Stimulated activated CD4-positive, alpha-beta T cell treated with anti-CD3 and anti-CD28 coated beads, Interleukin-15, amount 100 ng/mL, for 48 hours (primary cell): ENCODE measurements at places on chromosomes 1 and 21.

DNA sequence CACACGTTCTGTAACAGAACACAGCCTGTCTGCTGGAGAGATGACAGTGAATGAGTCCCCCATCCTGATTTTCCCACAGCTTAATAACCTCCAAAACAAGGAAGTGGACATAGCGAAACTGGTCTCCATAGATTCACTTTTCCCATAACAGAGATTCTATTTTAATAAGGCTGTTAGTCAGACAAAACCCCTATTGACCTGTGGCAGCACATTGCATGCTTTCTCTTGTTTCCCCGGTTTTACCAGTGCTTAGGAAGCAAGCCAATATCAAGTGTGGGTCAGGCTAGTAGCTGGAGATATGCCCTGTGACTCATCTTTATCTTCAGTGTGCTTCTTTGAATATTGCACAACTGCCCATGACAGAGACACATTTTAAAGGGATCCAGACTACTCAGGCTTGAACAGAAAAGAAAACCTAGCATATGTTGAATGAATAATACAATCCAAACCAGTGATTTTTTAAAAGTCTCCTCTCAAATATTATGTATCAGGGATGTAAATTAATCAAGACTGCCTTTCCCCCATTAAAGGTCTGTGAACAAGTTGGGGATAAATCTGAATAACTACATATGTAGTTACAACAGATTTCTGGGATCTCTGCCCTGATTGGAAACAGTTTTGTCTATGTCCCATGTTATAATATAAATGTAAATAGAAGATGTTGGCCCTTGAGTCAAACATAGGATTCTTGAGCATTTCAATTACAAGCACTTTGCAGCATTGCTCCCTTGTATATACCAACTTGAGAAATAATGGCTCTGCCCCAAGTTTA, 11.9 kb upstream of the CLDN8 start:
- DNase-seq: no peak

DNA sequence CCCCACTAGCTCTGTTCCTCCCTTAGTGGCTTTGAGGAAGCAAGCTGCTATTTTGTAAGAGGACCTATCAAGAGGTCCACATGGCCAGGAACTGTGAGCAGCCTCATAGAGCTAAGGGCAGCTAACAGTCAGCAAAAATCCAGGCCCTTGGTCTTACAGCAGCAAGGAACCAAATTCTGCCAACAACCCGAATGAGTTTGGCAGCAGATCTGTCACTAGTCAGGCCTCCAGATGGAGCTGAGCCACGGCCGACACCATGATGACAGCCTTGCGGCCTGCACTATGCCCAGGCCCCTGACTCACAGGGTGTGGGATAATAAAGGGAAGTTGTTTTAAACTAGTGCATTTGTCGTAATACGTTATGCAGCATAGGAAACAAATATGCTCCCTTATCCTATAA, 28.0 kb upstream of the H3-3A start:
- DNase-seq: no peak

GRCh38 chr1:193260056-193260745, 73.8 kb upstream of the B3GALT2 start:
- no peak for DNase-seq

DNA sequence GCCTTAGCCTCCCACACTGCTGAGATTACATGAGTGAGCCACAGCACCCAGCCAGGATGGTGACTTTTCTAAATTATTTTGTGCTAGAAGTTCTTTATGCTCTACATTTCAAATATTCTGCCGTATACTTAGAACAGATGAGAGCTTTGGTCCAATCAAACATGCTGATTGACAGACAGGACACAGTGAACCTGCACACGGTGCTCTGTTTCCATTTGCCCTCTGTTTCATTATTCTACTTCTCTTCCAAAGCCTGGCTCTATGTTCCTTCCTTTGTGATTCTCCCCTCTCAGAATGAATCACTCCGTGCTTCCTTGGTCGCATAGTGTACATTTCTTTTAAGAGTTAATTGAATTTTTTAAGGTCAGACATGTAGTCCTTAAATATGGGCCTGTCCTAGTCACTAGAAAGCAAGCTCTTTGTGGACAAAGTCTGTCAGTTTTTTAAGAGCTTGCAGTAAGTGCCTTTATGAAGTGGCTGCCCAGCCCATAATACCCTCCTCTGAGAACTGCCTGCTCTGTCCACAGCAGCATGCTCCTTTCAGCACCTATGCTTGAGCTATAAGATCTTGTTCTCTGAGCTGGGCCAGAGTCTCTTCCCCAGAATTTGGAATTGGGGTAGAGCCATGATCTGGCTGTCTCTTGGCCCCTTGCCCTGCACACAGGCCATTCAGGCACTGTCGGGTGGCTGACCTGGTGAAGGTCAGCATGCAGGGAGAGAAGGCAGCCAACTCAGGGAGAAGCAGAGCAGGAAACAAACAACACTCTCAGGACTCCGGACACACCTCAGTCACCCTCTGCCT, 66.8 kb upstream of the SLC44A3 start:
- no peak for DNase-seq

DNA sequence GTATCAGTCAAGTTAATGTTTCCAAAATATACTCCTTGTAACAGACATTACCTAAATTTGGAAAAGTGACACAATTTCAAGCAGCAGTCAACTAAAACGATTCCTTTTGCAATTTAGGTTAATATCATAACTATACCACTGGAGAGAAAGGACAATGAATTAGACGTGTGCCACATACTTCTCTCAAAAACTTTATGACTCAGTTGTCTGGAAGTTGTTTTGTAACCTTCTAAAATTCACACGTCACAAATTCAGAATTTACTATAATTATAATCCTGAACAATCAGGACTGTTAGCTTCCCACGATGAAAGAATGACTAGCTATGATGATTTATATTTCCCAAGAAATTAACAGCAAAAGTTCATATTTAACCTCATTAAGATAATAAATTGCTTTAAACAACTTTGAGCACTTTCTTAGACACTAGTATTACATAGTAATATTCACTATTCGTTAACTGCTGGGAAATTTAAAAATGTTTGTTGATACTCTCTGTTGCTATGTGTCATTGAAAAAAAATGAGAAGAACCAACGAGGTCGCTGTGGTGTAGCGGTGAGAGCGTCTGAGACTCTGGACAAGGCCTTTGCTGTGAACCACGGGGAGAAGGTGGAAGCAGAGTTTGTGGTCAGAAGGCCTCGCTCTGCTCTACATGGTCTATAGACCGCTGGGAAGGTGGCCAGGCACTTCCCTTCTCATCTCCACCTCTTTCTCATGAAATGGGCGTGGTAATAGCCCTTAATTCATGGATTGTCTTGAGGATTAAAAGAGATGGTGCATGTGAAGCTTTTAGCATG, 27.9 kb upstream of the BATF3 start:
- no peak for DNase-seq

DNA sequence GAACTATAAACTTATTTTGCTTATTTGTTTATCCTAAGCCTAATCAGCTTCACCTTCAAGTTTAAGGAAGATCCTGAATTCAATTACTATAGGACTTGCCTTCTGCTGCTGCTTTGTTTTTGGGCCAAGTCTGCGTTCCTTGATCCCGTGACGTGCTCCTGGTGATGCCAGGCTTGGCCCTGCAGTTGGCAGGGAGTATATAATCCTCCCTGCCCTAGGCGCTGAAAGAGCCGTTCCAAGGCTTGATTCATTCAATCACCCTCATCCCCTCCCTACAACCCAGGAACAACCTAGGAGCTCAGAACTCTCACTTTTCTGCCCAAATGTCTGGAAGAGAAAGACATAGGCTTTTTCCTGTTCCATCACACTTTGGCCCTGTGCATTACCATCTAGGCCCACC, 12.4 kb upstream of the LRRN2 start:
- no peak for DNase-seq

GRCh38 chr1:94715321-94715720, 104.8 kb upstream of the SLC44A3 start:
- DNase-seq: no peak

DNA sequence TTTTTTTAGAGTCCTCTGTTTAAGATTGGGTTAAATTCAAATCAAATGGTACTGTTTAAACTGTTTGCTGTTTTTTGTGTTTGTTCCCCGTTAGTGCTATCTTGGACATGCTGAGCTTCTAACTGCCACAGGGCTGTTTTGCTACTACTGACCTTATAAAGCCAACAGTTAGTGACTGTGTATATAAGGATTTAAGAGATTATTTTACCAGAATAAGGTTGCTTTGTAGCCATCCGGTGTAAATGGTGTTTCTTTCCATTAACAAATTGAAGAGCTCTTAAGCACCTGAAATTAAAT, 37.0 kb downstream of the ZNF281 start:
- no peak for DNase-seq

- no peak for DNase-seq
These were observed 49.6 kb downstream of the WDR64 start for GRCh38 chr1:241701483-241702295.

- no peak for DNase-seq
These were observed 13.6 kb downstream of the PACC1 start for GRCh38 chr1:212401042-212401441.

GRCh38 chr1:59011663-59012062, 227.8 kb upstream of the JUN start:
- DNase-seq: no peak

- no peak for DNase-seq
These were observed 4.5 kb downstream of the KRTCAP2 start for GRCh38 chr1:155168456-155169210.

GRCh38 chr21:45631540-45631939, 12.0 kb upstream of the PCBP3 start:
- DNase-seq: no peak

- no peak for DNase-seq
These were observed 47.3 kb downstream of the RAP1GAP start for GRCh38 chr1:21621761-21622436.

- no peak for DNase-seq
These were observed 64.7 kb downstream of the PRDM16 start for GRCh38 chr1:3133686-3134085.

GRCh38 chr1:15680561-15681348, 3.4 kb upstream of the PLEKHM2 start:
- DNase-seq: no peak

DNA sequence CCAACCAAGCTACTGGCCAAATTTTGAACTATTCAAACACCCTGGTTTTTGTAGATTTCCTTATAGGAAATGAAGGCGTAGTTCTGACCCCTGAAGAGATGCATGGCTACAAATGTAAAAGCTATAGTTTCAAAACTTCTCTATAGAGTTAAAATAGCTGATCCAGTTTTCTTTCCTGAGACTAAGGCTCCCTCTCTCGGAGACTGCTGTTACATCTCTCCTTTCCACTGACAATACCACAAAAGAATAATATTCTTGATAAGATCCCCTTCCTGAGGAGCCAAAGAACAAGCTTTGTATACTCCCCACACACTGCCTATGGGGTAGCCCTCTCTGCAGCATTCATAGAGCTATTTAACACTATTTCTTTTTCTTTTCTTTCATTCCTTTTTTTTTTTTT, 6.7 kb upstream of the CFAP126 start:
- DNase-seq: no peak

GRCh38 chr1:109046671-109047070, 4.8 kb upstream of the WDR47 start:
- DNase-seq: no peak

- DNase-seq: peak; percentile 14
These were observed 660 bp downstream of the GCLM start for GRCh38 chr1:93908394-93909145.

DNA sequence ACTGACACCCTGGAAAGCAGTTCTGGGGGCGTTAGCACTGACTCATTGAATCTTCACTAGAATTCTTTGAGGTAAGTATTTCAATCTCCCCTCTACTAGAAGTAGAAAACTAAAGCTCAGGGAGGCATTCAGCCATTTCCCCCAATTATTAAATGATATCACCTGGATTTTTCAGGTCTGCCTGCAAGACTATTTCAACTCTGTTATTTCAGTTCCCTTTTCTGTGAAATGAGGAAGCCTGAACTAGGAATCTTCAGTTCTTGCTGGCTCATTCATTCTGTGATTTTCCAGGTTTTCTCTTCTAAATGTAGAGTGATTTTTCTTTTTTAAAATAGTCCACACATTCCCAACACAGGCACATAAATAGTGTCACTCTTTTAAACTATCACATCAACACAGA, 337.0 kb upstream of the NR5A2 start:
- DNase-seq: no peak

DNA sequence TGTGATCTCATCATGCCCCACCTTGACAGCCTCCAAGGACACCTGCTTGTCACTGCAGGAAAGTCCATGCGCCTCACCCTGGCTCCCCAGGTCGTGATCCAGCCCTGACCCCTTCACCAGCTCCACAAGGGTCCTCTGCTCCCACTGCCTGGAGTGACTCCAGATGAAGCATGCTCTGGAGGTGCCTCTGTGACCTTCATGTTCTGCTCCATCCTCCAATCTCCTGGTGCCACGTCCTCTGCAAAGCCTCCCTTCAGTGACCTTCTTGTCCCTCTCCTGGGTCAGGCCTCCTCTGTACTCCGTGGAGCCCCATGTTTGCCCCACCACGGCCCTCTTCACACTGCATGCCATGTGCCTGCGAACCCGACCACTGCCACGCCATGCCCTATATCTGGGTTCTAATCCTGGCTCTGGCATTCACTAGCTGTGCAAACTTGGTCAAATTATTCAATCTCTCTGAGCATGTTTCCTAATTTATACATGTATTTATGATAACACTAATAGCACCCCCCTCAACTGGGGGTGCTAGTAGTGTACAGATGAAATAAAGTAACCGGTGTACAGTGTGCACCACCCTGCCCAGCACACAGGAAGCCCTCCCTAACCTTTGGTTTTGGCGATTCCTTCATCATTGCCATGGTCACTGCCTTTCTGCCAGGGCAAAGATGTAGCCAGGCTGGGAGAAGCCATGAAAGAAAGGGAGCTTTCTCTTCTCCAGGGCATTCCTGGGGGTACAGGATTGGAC, 77.4 kb downstream of the STUM start:
- no peak for DNase-seq

GRCh38 chr1:206907304-206907991, 10.2 kb downstream of the IL24 start:
- DNase-seq: no peak

DNA sequence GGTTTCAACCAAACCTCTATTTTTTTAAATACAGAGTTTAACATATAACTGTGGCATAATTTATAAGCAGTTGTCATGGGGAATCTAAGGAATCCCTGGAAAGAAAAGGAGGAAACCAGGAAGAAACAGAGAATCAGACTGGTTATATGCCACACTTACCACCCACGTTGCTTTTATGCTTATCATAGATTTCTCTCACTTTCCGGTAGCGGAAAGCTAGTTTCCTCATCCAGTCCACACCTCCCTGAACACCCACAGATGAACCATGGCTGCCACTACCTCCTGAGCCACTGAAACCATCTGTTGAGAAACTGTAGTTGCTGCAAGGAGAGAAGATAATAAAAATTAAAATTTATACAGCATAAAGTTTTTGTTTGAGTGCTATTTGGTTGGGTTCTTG, 33.5 kb downstream of the XKR8 start:
- DNase-seq: no peak

- DNase-seq: no peak
These were observed 75.7 kb downstream of the ENAH start for GRCh38 chr1:225577241-225577640.

DNA sequence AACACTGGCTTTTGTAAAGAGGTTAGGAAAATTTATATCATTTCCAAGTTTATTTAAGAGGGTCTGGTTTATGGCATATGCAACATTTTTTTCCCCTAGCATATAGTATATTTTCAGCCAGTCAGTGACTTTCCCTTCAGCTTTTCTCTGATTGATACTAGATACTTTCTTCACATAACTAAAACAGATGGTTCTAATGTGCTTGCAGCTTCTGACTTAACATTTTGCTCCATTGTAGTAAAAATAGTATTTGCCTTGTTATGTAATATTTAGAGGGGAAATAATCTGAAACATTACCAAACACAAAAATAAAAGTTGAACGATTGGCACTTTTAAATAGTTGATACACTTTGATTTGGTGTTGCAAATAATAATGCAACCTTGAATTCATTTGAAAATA, 191.7 kb downstream of the GPR52 start:
- DNase-seq: no peak

GRCh38 chr1:6472391-6472790, 6.4 kb upstream of the TNFRSF25 start:
- DNase-seq: no peak
